Midbrain (tissue), 1 donor: ENCODE measurements at places on chromosomes 2 and 18.

DNA sequence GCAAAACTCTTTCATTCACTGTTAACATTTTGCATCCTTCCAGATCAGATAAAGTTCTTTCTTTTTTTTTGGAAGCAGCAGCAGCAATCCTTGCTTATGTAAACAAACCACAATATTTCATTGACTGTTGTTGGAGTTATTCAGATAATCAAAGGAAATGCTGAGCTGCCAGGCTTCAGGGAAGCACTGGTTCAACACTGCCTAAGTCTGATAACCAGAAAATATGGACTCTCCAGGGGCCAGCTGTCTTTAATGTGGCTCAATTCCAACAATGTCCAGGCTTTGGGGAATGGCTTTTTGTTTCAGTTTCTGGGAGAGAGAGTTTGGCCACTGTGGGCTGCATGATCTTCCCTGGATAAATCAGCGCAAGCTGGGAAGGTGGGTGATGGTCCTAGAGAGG is 354.3 kb downstream of the AKAIN1 start:
- no peak for DNase-seq

GRCh38 chr2:231573096-231573495 is 19.6 kb upstream of the TEX44 start:
- no peak for DNase-seq

- no peak for DNase-seq
Observed at GRCh38 chr2:85458601-85459563, 40.4 kb downstream of the SH2D6 start.

GRCh38 chr2:219476652-219477151 is 22.0 kb upstream of the GMPPA start:
- DNase-seq, result no peak

GRCh38 chr18:70397259-70397925 is 108.5 kb downstream of the SOCS6 start:
- DNase-seq, result no peak

DNA sequence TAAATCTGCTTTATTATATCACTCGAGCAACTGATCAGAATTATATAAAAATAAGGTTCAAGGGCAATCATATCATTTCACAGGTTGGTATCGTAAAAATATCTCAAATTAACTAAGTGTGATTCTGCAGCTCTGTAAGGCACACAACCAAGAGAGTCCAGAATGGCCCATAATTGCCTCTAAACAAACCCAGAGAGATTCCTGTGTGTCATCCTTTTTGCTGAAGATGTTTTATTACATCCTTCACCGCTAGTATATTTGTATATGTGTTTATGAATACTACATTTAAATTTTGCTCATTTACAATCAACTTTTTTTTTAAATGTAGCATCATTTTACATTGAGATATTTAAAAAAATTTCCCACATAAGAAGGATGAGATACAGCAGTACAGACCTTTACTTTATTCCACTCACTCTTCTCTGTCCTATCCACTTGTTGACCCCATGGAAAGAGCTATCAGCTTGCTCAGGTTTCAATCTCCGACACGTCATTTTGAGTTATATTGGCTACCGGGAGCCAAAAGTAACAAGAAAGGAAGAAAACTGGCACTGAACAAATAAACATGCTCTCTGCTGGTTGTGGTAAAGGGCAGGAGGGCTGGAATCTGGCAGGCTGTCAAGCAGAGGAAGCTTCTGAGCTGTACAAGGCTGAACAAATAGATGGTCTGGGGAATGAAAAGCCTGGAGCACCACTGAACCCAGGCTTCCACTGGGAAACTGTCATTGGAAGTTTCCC is 23.1 kb downstream of the PLA2R1 start:
- no peak for DNase-seq

- no peak for DNase-seq
Observed at GRCh38 chr2:234164493-234165413, 114.3 kb downstream of the SPP2 start.

GRCh38 chr2:231387904-231388724 is 7.4 kb upstream of the B3GNT7 start:
- DNase-seq, result peak; percentile 94

- DNase-seq, result no peak
Observed at GRCh38 chr2:237556773-237557632, 9.4 kb upstream of the PRLH start.
